IPS-NIHi11 (cell line): ENCODE measurements at places on chromosomes 3 and 15.
A peak's percentile ranks its signal among the peaks of the same experiment; 100 is the strongest.

- no peak for DNase-seq
These were observed 93.0 kb downstream of the SMAD3 start for GRCh38 chr15:67158367-67158766.

DNA sequence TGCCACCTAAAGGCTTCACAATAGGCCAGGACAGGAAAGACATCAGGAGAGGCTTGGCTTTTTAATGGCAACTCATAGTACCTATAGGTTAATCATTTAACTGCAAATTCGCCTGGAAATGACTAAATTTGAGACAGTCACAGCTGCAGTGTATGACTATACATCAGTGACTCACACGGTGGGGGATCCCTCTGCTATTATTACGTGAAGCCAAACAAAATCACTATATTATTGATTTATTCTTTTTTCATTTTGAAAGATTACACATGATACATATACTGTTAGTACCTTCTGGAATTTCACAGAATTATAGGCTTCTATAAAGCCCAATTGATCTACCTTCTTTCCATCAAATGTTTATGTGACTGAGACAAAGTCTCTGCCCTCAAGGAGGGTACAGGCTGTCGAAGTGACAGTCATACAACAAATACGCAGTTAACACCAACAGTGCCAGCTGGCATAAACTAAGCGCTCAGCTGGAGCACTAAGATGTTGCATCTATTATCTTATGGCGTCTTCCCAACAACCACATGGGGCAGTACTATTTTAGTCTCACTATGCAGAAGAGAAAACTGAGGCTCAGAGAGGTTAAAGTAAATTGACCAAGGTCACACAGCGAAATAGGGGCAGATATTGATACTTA is 82.0 kb upstream of the LMOD3 start:
- no peak for DNase-seq

DNA sequence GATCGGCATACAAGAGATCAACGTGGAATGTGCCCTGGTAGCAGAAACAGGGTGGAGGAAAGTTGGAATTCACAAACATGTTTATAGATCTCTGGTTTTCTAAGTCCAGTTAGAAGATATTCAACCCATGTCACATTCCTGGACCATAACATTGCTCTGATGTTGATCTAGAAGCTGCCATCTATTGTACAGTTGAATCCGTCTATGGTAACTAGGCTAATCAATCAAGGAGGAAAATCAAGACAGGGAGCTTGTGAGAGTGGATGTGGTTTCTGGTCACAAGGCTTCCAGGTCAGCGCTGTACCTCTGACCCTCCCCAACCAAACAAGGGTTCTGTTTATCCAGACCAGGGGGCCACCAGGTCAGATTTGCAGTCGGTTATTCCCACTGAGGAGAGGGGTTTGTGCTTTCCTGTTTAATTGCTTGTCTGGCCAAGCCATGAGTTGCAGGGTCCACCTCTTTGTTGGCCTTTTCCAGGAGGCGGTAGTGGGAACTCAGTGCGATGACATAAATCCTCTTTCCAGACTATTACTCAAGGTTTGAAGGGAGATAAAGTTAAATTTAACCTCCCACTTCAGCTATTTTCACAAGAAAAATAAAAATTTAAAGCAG is 130.3 kb downstream of the SLCO3A1 start:
- DNase-seq = no peak

DNA sequence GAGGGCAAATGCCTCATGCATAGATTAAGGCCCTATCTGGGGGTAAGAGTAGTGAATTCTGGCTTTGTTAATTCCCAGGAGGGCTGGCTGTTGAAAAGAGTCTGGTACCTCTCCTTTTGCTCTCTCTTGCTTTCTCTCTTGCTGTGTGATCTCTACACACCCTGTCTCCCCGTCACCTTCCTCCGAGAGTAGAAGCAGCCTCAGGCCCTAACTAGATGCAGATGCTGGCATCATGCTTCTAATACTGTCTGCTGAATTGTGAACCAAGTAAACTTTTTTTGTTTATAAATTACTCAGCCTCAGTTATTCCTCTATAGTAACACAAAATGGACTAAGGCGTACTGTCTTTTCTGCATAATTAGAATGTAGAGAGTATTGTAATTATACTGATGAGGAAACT is 908.1 kb downstream of the DIPK2A start:
- DNase-seq = no peak

DNA sequence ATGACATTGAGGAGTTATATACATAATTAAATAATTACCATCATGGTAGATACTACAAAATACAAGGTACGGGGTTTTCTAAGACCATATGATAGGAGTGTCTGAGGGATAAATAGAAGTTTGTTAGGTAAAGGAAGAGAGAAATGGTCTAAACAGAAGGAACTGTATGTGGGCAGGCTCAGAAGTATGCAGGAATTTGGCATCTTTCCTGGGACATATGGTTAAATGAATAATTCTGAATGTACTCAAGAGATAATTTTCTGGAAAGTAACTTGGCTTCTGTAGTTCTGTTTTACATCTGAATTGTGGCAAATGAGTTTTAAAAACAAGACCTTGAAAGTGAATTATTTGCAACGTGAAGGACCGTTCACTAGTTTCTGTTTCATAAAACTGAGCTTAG is 17.5 kb downstream of the LMCD1 start:
- DNase-seq = no peak

GRCh38 chr3:67361323-67361722 is 293.1 kb downstream of the SUCLG2 start:
- DNase-seq = no peak

GRCh38 chr3:106191211-106191610 is 322.4 kb upstream of the CBLB start:
- DNase-seq = no peak

- DNase-seq = no peak
These were observed 8.7 kb downstream of the ZNF774 start for GRCh38 chr15:90360746-90361145.

- DNase-seq = no peak
These were observed 100.0 kb downstream of the CACNA2D3 start for GRCh38 chr3:54222316-54222715.

DNA sequence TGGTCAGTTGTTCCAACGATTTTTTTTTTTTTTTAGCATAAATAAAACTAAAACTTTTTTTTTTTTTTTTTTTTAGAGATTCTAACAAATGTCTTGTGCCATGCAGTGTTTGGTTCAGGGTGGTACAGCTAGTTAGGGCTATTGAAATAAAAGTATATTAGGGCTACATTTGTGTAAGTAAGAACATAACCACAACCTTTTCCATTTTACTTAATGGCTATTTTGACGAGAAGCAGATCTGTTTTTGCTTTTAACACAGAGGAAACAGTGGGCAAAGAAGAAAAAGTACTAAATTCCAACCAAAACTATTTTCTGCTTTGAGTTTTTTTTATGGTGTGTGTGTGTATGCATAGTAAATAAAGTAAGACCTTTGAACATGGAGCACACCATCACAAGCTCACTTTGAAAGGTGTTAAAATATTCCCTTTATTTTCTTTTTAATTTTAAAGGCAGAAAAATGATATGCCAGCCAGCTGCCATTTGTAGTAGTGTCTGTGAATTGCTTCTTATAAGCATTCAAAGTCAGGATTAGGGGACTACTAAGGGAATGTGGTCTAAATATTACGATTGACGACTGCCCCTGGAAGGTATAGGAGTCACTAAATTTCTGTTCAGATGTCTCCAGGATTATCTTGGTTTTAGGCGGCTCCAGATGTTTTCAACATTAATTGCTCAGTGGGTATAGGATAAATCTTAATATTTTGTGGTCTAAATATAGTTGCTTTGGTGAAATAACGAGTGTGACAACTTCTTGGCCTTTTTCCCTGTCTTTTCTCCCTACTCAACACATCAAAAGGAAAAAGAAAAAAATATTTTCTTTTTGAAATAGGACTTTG is 3.1 kb downstream of the RARB start:
- DNase-seq = no peak

DNA sequence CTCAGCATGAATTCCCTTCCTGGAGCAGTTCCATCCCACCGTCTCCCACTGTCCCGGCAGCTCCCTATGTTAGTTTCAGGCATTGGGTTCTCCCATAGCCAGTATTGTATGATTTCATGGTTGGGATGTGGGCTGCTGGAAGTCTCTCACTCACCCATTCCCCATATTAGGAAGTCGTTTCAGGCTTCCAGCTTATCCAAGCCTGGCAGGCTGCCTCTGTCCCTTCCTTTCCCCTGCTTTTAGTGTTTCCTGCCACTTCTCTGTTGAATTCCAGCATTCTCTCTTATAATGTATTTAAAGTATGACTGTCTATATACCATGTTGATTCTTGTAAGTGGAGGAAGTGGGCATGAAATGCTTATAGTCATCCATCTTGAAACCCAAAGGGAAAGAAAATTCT is 309.7 kb upstream of the RBMS3 start:
- no peak for DNase-seq

GRCh38 chr3:149726716-149727407 is 25.4 kb downstream of the COMMD2 start:
- no peak for DNase-seq

DNA sequence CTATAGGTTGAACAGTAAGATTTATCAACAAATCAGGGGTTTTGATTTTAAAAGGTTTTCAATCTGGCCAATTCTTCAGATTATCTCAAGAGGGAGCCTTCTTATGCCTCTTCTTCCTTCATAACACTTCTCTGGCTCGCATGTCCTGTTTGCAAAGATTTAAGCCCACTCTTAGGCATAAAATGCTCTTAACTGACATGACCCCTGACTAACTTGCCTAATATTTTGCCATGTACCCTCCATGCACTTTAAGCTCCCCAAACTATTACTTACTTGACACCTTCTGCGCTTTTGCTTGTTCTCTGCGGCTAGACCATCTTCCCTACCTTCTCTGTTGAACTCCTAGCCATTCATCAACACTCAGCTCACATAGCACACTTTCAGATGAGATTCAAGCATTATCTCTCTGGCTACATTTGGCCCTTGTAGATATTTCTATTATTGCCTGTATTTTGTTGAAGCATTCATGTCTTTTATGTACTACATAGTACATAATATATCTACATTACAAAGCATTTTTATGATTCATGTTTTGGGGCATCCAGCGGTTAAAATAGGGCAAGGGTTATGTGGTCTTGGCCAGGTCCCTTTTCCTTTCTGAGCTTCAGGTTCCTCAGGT is 1.0 kb upstream of the ARIH1 start:
- no peak for DNase-seq

- DNase-seq = peak; percentile 83
These were observed 36.0 kb downstream of the TM2D3 start for GRCh38 chr15:101615986-101616848.

DNA sequence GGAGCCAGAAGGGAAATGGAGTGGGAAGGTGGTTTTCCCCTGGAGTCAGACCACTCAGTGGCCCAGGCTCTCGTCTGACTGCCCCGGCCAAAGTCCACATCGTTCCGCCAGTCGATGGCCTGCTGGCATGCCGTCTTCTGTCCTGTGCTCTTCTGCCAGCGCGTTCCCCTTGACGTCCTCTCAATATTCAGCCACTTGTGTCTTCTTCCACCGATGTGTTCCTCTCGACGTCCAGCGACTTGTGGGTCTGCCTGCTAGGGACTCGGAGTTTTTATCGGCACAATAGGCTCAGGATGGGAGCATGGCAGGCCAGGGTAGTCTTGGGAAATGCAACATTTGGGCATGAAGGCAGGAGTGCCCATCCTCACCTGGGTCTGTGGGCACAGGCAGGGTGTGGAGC is 542.5 kb upstream of the LMCD1 start:
- DNase-seq = no peak

DNA sequence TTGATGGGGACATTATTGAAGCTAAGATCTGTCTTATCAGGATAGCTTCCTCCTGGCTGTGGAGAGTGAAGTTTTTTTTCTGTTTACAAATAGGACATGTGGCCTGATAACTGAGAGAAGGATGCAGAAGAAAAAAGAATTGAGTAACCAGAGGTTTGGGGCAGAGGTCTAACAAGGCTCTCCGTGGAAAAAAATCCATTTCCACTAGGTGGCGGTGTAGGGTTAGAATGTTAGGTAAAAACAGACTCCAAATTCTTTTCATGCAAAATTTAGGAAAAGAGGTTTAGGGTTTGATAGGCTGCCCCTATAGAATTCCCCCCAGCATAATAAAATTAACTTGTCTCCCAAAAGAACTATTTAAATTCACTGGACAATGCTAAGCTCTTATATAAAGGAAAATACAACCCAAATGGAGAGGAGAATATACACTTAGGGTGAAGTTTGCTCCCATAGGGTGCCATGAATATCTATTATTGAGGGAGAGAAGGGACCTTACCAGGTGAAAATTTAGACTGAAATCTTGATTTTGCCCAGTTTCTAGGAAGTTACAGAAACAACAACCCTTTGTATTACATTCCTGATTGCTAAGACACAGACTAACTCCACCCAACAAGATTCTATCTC is 1560.4 kb downstream of the OTOL1 start:
- DNase-seq = peak; percentile 74

DNA sequence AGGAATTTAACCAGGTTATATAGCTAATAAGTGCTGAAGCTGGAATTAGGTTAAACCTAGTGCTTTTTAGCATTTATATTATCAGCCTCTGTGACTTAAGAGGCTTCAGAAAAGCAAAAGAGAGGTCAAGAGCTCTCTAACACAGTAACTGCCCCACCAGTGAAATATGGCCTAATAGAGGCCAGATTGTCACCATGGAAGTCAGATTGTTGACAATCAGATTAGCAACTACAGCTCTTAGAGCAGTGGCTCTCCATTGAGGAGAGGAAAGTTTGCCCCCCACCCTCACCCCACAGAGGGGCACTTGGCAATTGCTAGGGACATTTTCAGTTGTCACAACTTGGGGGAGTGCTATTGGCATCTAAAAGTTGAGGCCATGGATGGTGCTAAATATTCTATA is 23.3 kb upstream of the LMOD3 start:
- no peak for DNase-seq
